ENCODE measurements at places on chromosomes 4 and X.

- peak; percentile 4 for DNase-seq
Measured at GRCh38 chrX:136028383-136028984, 43.2 kb downstream of the SLC9A6 start.

DNA sequence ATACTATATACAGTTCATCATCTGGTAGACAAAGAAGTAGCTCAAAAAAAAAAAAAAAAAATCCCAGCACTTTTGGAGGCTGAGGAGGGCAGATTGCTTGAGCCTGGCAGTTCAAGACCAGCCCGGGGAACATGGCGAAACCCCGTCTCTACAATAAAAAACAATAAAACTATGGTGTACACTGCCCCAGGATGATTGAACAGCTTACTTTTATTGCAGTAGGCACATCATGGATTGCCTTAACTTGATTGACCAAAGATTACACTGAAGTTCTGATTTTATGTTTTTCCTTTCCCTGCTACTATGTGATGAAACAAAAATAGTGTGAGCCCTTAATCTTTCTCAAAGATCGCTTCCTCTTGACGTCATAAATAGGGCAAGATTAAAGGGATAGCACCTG is 60.6 kb downstream of the SNX25 start:
- DNase-seq, result no peak

DNA sequence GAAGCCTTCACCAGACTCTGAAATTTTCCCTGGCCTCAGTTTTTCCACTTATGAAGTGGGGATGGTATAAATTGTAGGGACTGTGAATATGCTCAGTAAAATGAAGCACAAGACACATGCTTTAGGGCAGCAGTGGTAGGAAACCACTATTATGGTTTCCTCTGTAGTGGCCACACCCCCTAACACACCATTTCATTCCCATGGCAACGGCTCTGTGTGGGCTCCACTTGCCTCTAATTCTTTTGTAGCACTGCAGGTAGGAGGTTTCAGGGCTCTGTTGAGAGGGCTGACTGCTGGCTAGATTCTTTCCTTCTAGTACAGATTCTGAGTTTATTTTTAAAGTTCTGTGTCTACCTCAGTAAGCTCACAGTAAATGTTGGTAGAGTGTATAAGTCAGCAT is 3.5 kb upstream of the VMA21 start:
- no peak for DNase-seq

GRCh38 chrX:54640736-54641135 is 110.7 kb downstream of the GNL3L start:
- DNase-seq, result no peak

GRCh38 chr4:165299399-165300060 is 27.9 kb upstream of the MSMO1 start:
- DNase-seq, result no peak

GRCh38 chr4:174579421-174579820 is 57.1 kb upstream of the HPGD start:
- DNase-seq, result no peak

GRCh38 chrX:40243755-40244515 is 146.2 kb upstream of the BCOR start:
- no peak for DNase-seq

DNA sequence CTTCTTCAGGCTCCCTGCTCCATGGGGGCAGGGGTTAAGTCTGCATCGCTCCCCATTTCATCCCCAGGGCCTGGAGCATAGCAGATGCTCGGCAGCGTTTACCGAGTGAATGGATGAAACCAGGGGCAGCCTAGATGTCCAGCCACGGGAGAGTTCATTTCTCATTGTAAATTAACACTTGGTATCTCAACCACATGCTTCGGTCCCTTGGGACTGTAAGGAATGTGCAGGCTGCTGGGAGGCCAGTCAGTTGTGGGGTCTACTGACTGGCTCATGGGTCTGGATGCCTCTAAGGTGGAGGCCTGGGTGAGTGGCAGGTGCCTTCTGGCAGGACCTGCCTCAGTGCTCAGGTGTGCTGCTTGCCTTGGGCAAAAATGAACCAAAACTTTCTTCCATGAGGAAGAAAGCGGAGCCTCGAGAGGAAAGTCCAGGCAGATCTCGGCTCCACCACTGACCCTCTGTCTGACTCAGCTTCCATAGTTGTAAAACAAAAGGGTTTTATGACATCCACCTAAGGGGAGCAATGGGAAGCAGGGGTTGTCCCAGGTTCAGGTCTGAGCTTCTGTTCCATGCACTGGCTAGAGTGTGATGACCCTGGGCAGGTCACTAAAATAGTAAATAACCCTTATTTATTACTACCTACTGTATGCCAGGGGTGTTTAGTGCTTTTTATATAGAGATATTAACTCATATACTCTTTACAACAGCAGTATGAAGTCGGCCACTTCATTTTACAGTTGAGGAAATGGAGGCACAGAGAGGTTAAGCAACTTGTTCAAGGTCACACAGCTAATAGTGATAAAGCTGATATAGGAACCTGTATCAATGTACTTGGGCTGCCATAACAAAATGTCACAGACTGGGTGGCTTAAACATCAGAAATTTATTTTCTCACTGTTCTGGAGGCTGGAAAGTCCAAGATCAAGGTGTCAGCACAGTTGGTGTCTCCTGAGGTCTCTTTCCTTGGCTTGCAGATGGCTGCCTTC is 144.3 kb upstream of the STX18 start:
- no peak for DNase-seq

DNA sequence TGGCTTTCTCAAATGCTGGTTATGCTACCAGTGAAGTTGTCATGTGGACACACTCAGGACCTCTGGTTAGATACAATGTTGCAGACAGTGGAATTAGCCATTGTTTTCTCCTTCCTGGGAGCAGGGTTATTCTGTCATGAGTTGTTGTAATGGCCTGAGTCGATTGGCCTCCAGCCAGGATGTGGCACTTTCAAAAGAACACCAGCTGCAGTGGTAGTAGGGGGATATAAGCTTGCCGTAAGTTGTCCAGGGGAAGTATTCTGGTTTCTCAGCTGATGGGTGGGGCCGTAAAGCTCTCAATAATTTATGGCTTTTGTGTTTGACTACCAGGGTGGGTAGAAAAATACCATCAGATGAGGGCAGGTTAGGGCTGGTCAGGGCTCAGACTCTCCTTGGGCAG is 697.5 kb upstream of the GNPDA2 start:
- no peak for DNase-seq

All from prostate gland (tissue), 2 donors.